ENCODE measurements at places on chromosomes 16 and 17.

GRCh38 chr17:596763-597644, 117.6 kb downstream of the VPS53 start:
- DNase-seq, result no peak

GRCh38 chr16:89370081-89370511, 120.3 kb downstream of the ANKRD11 start:
- no peak for DNase-seq

DNA sequence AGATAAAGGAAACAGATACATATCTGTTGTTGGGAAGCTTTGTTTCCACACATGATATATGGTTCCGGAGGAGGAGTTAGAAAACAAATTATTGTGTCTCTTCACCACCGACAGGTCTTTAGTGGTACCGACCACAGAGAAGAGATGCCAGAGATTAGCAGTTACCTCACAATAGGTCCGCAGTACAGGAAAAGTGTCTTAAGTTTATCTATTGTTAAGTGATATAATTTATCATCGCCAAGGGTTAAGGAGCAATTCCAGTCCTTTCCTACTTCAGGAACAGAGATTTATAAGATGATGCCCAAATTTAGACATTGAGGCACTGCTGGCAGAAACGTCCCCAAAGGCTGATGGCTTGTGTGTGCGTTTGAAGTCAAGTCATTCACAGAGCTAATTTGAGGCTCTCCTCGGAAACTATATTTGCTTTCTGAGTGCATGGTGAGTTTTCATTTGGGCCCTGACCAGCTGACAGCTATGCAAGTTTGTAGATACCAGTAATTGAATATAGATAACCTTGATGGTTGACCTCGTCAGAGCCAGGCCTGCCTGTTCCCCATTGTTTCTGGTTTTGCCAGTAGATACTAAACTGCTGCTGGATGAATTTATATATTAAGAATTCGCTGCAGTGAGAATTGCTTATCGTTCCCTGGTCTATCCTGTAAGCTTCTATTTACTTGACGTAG, 196.4 kb upstream of the IRX3 start:
- DNase-seq, result no peak

- no peak for DNase-seq
These were observed 148.9 kb downstream of the CMIP start for GRCh38 chr16:81593481-81593880.

- DNase-seq, result no peak
These were observed 114.9 kb downstream of the IRF8 start for GRCh38 chr16:86013867-86014266.

DNA sequence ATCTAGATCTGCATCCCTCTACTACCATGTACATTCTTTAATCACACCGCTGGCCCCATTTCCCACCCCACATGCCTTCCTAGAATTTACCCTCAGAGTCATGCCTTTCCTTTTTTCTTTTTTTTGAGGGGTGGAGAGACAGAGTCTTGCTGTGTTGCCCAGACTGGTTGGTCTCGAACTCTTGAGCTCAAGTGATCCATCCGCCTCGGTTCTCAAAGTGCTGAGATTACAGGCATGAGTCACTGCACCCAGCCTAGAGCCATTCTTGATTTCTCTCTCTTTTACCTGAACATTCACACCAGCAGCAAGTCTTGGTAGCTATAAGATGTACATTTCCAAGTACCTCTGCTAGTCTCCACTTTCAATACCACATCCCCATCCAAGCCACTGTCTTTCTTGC, 2.1 kb downstream of the PAGR1 start:
- no peak for DNase-seq
